Fibroblast of skin of scalp (primary cell): ENCODE measurements at places on chromosomes 2 and 18.

DNA sequence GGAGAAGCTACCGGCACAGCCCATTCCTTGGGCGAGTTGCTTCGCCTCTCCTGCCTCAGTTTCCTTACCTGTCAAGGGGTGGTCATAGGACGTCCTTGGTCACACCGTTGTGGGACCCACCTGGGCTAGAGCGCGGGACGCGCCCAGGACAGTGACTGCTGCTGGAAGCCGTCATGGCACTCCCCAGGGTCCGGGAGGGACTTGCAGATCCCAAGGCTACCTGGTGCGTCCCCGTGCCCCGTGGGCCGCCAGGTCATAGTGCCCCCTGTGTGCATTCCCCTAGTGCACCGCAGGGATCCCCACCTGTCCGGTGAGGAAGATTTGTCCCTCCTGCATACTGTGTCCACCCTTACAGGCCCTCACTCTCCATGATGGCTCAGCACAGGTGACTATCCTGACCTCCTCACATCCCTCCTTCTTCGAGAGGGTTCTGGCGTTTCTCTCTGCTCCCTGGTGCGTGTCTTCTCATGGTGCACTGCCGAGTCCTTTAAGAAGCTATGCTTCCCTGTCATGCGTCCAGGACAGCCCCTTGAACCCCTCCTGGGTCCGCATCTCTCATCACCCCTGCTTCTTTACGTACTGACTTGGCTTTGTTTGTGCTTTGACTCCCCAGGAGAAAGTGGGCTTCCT is 886 bp upstream of the STK25 start:
- no peak for DNase-seq

DNA sequence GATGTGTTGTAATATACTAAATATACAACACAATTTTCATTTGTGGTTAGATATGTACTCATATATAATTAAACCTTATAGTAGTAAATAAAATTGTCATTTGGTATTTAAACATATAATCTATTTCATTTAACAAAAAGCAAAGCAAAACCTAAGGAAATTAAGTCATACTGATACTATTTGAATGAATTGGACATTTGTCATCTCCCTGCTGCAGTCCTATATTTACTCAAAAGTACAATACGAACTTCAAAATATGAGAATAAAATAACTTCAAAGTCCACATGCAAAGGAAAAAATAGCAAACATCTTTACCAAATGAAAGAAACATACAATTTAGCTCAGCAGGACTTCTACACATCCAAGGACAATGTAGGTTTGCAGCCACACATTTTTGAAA is 11.8 kb upstream of the HAT1 start:
- DNase-seq = no peak

- peak; percentile 42 for DNase-seq
Measured at GRCh38 chr18:12703664-12704063, 822 bp downstream of the PSMG2 start.

DNA sequence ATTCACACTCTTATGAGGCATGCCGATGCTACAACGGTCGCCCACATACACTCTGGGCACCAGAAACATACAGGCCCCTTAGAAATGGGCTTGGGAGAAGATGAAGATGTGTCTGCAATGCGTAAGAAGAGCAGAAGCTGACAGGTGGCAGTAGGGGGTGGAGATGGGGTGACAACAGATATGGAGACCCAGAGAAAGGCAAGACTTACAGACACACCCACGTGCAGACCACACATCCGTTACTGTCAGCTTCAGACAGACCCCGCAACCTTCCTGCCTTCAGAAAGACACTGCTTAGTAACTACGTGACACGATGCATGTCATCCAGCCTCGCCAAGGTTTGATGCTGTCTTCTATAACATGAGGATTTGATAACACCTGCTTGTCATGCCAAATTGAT is 89.5 kb downstream of the ZFP36L2 start:
- no peak for DNase-seq

GRCh38 chr2:74474899-74475298 is 2.4 kb upstream of the MRPL53 start:
- DNase-seq = no peak

DNA sequence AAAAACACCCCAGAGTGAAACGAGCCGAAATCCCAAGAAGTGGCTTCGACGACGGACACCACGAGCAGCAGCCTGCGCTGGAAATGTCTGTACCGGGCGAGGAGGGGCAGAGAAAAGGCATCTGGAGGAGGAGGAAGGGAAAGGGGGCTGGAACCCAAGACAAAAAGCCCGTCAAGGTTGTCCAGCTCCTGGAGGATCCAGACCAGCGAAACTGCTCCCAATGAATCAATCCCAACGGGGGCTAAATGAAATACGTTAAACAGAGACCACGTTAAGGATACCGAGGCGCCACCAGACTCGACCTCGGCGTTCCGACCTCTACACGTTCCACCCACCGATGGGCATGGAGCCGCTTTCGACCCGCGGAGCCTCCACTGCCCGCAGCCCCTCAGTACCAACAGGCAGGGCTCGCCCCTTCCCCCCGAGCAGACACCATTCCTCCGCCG is 400 bp downstream of the CCDC88A start:
- DNase-seq = peak; percentile 41

DNA sequence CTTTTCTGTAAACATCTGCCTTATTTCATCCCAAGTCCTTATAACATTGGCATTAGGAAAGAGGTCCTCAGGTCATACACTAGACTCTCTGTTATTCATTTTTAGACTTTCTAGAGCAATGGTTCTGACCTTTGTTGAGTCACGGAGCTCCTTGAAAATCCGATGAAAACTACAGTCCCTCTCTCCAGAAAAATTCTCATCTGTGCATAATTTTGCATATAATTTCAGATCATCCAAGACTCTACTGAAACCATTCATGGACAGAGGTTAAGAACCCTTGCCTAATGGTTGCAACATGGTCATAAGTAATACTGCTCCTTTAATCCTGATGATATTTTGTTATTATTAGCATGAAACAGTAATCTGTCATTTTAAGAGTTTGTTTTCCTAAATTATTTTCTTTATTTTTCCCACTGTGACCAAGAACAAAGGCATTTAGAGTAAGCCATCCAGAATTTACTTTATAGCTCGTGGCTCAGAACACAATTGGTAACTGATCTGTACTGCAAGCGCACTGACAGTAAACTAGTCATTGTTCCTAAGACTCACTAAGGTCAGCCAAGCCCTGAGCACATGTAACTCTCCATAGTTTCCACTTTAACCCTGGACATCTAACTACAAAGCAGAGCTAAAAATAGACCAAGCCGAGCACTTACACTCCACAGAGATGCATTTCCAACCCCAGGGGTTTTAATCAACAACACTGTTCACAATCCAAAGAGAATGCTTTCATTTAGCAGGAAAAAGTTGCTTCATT is 8.4 kb downstream of the MYOM1 start:
- DNase-seq = peak; percentile 16

DNA sequence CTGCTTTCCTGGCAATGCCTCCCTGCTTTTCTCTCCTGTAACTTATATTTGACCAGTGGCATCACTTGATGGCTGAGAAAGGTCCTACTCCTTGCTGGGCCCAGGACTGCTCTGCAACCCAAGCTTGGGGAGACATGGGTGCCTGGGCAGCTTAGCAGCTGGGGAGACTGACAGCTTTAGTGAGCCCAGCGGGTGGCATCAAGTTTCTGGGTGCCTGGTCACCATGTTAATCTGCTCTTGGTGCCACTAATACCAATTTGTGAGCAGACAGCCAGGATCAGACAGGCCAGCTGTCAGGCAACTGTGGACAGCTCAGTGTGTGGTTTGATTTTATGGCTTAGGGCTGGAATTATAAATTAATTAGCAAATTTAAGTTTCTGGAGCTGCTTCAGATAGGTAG is 144.8 kb upstream of the GLI2 start:
- DNase-seq = no peak

DNA sequence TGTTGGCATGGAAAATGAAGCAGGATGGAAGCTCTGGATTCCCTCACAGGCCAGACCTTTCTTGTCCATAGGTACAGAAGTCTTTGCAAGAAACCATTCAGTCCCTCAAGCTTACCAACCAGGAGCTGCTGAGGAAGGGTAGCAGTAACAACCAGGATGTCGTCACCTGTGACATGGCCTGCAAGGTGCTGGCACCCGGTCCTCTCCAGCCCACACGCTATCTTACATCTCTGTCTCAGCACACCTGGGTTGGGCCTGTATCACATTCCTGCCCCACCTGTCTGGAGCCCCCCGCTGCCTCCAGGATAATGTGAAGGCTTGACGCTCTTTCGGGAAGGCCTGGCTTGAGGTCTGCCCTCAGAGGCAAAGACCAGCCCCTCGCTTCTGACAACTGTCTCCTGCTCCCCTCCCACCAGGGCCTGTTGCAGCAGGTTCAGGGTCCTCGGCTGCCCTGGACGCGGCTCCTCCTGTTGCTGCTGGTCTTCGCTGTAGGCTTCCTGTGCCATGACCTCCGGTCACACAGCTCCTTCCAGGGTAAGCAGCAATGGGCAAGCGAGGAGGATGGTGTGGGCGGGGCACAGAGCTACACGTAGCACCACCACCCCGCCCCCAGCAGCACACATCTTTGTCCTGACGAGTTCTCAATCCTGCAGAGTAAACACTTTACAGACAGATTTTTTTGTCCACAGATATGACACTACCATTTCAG is 6.0 kb downstream of the TMEM214 start:
- DNase-seq = no peak
